GM13976 (cell line): ENCODE measurements at places on chromosomes 7 and 10.

GRCh38 chr10:126421756-126422256 is 33.5 kb upstream of the ADAM12 start:
- DNase-seq, result no peak

DNA sequence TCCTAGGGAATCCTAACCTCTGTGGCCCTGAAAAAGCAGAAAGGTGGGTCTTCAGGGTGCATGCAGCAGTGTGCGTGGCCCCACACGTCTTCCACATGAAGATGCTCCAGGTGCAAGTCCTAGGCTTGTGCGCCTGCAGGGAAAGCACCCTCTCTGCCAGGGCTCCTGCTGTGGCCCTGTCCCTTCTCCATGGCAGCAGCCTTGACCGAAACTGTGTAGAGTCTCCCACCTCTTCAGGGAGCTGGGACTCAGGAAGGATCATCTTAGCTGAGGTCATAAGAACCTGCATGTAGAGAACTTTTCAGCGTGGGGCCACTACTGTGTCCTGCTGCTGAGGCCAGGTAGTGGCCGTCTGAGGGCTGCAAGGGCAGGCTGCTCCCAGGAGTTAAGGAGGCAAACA is 6.3 kb upstream of the CSGALNACT2 start:
- DNase-seq, result no peak

DNA sequence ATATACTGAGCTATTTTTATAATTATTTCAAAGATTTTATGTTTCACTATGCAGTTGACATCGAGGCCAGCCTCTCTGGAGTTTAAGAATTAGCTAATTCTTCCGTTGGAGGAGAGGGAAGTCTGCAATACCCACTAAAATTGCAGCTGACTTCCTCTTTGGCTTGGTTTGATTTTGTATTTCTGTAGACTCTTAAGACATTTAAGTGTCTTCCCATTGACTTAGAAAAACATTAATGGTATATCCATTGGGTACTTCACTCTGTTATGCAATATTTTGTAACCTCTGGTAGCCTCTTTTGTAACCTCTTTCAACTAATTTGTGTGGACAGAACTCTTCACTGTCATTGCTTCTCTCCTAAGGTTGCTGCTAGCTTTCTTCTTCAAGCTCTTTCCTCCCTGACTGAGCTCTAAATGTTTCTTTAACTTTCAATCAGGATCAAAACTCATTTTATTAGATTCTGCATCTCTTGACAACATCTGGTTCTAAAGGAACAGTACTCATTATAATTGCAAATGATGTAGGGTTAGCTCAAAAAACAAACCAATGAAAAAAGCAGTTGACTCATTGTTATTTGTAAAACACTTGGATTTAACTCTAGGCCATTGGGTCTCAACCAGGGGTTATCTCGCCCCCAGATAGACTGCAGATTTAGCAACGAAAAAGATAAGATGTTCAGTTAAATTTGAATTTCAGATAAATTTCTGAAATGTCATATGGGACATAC is 1.7 kb upstream of the ANKRD22 start:
- DNase-seq, result no peak

GRCh38 chr10:23391821-23392220 is 47.1 kb upstream of the OTUD1 start:
- DNase-seq, result no peak

DNA sequence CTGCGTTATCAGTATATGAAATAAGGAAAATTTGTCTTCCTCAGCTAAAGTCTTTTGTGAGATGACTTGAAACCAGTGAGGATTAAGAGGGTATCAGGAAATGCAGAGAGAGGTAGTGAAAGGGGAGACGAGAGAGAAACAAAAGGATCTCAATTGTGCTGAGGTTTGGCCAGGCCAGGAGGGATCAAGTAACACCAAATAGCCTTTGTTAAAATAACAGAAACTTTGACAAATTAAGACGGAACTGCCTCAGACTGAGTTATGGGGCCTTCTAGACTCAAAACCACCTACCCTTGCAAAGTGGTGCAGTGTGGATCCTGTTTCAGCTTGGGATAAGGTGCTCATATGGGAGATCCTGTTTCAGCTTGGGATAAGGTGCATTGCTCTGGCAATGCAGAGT is 263.1 kb downstream of the CREB5 start:
- no peak for DNase-seq

DNA sequence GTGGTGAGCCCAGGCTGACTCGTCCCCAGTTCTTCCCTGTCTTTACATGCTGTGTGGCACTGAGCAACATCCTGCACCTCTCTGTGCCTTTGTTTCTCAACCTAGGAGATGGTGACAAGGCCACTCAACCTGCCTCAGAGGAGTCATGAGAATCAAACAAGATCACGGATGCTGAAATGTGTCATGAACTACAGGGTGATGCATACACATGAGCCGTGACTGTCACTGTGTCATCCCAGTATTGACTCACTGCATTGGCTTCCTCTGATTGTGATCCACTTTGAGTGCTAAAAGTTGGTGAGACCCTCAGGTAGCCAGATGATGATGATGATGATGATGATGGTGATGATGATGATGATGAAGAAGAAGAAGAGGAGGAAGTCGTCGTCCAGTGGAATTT is 11.5 kb downstream of the C10orf71 start:
- DNase-seq, result no peak

DNA sequence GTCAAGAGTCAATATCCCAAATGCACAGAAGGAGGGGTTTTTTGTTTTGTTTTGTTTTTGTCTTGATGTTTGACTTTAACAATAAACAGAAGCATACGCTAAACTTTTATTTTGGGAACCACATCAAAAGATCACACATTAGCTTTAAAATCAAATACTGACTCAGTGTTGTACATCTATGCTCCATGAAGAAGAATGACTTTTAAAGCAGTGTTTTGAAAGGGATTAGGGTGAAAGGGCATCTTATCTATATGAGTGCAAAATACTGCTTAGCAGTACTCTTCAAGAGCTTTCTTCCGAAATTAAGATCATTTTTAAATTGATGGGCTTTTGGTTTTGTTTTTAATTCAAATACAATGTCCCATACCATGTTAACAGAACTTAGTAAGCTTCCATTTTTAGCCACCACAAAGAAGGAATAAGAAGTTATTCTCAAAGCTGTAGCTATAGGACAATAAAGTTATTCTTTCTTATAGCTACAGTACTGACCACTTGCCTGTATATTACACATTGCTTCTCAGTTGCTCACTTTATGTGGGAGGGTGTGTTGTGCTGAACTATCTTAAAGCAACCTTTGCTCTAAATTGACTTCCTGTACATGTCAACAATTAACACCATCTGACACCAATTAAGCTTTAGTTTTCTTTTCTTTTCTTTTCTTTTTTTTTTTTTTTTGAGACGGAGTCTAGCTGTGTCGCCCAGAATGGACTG is 144.3 kb upstream of the KAT6B start:
- DNase-seq, result no peak

GRCh38 chr10:101032637-101033224 is 1.7 kb downstream of the SFXN3 start:
- no peak for DNase-seq

DNA sequence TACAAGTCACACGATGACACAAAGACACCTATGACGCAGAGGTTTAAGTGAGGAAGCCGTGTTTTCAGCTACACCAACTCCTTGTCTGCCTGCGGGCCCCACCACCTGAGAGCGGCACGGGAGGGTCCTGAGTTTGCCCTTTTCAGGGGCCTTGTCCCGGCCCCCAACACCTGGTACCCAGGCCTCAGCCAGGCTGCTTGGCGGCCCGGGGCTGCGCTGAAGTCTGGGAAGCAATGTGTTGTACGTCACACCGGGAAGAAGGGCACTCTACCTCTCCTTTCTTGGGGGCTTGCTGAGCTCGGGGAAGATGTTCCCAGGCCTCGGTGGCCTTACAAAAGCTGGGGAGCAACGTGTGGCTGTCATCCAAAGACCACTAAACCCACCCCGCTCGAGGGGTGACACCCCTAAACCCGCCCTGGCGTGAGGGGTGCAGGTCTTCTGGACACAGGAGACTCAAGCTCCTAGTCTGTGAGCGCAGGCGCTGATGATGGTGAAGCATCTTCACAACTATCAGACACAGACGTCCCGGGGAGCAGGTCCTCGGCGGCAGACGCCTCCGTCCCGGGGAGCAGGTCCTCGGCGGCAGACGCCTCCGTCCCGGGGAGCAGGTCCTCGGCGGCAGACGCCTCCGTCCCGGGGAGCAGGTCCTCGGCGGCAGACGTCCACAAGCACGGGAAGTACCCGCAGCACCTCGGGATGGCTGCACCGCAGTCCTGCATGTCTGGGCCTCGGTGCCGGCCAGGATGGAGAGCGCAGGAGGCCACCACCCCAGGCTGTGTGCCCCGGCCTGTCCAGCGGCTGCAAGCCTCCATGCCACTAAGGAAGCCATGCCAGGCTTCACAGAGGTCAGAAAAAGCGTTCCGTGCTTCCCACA is 15.4 kb downstream of the CFAP46 start:
- DNase-seq, result no peak

- peak; percentile 69 for DNase-seq
Observed at GRCh38 chr7:49791088-49791741, 17.8 kb downstream of the VWC2 start.

- no peak for DNase-seq
Observed at GRCh38 chr10:74968667-74969061, 142.3 kb downstream of the KAT6B start.

- DNase-seq, result no peak
Observed at GRCh38 chr7:126487728-126488442, 764.9 kb downstream of the GRM8 start.

- no peak for DNase-seq
Observed at GRCh38 chr10:102701272-102701671, 12.9 kb downstream of the ARL3 start.

- no peak for DNase-seq
Observed at GRCh38 chr10:93413252-93413689, 68.9 kb downstream of the MYOF start.

GRCh38 chr7:22730921-22731654 is 4.1 kb downstream of the IL6 start:
- no peak for DNase-seq

- no peak for DNase-seq
Observed at GRCh38 chr7:11104578-11104977, 130.9 kb downstream of the PHF14 start.

DNA sequence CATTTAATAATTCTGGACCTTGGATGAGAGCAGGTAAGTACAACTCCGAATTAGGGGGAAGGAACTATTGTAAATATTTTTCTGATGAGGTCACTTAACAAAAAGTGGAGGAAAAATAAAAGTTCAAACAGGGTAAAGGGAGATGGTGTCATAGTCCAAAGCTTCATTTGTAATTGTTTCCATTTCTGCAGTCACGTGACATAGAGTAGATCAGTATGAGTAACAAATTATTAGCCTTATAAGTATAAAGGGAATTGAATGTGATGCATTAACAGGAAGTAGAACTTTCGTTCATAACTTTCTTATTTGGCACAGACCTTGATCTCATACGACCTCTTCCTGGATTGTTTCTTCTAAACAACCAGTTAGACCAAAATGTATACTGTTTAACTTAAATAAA is 347.2 kb upstream of the TPK1 start:
- DNase-seq, result no peak

GRCh38 chr10:72319416-72320254 is 35.1 kb downstream of the DNAJB12 start:
- peak; percentile 88 for DNase-seq

GRCh38 chr10:122234416-122234815 is 36.7 kb upstream of the BTBD16 start:
- DNase-seq, result no peak

DNA sequence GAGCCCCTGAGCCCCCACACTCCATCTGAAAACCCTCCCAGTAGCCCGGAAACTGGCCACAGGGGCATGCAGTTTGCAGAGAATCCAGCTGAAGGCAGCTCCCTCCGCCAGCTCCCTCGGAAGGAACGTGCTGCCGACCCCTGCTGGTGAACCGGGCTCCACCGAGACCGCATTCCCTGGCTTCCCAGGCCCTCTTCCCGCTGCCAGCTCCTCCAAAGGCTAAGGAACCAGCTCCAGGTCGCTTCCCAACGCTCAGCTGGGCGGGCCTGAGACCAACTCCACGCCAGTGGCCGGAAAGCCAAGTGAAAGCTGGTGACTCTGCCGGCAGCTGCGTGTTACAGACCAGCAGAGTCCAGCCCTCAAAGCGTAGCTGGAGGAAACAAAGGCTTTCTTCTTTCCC is 35.8 kb downstream of the GPER1 start:
- no peak for DNase-seq

DNA sequence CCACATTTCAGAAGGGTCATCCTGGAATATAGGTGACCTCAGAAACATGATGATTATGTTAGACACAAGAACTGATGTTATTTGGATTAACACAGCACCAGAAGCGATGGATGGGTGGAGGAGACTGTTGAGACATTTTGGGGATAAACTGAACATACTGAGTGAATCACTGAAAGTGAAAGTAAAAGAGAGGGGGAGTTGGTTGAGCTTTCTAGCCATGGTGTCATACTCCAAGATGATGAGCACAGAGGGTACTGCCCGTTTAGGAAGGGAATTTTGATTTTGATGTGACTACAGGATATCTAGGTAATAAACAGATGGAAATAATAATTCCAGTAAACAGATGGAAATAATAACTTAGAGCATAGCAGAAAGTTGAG is 248.0 kb upstream of the NPY start:
- DNase-seq, result no peak

DNA sequence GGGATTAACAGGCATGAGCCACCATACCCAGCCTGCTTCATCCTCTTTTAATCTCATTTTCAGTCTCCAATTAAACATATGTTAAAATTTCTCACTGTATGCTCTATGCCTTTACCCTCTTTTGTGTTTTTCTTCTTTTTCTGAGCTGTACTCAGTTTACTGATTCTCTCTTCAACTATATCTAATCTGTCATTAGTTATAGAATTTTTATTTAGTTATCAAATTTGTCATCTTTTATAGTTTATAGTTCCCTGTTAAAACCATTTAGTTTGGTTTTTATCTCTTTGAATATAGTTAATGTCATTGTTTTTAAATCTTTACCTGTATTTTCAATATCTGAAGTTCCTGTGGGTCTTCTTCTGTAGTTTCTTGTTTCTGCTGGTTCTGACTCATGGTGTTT is 93.3 kb downstream of the KAT6B start:
- no peak for DNase-seq
